K562 (cell line): ENCODE measurements at places on chromosomes 13 and 19. TPM values are rescaled to one million over a fixed set of nuclear protein-coding genes. Genes with fewer than 3 reads are reported as not detected.

ZNF441 gene
- 5.6 and 5.7 TPM in 2 replicates for total RNA-seq

MEF2B gene
- 0.72 and 1.9 TPM in 2 replicates for total RNA-seq

PGLYRP2 gene
- total RNA-seq = not detected in 2 replicates

C19orf25 gene
- 68.3 and 73.1 TPM in 2 replicates for total RNA-seq

ZNF677 gene
- 1.5 and 2.1 TPM in 2 replicates for total RNA-seq

SRRM5 gene
- 0.11 and 0.18 TPM in 2 replicates for total RNA-seq

PNMA8C gene
- total RNA-seq = 0.04 TPM in 1 of 2 replicates, not detected in the other

GIPC1 gene
- total RNA-seq = 49.7 and 51.7 TPM in 2 replicates

SIGLEC5 gene
- not detected in 2 replicates for total RNA-seq

NAPSA gene
- total RNA-seq = 1.9 and 2.3 TPM in 2 replicates

TJP3 gene
- 0.92 and 2.4 TPM in 2 replicates for total RNA-seq

SPRED3 gene
- total RNA-seq = 0.81 and 0.95 TPM in 2 replicates

C19orf18 gene
- total RNA-seq = not detected in 2 replicates

- DNase-seq = no peak
Observed at GRCh38 chr13:75769141-75769905, 133.2 kb downstream of the LMO7 start.

DNA sequence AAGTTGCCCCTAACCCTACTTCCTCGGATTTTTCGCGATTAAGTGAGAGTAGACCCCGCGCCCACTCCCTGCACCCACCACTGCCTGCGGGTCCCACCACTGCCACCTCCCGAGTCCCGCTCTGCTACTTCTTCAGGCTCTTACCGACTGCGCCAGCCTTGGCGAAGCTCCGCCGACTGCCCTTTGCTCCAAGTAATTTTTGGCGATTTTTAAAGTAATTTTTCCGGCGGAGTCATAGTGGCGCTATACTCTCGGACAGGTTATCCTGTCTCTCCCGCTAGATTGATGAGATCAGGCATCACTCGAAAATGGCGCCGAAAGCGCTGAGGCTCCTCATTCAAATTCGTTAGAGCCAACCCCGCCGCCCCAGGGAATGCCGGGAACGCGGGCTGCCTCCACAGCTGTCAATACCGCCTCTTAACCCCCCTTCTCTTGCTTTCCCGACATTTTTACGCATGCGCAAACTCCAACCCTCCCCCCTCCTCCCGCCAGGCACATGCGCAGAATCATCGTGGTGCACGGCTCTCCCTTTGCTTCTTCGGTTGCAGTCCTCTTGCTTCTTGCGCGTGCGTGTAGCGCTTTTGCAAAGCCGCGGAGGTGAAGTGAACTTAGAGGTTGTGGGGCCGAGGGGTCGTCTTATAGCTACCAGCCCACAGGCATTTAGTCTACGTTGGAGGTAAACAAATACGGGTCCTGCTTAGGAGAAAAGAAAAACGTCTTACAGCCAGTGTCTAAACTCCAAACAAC is 66.6 kb downstream of the KCNRG start:
- peak; percentile 94 for DNase-seq

- no peak for DNase-seq
Observed at GRCh38 chr13:105634059-105634458, 901.4 kb downstream of the EFNB2 start.

DNA sequence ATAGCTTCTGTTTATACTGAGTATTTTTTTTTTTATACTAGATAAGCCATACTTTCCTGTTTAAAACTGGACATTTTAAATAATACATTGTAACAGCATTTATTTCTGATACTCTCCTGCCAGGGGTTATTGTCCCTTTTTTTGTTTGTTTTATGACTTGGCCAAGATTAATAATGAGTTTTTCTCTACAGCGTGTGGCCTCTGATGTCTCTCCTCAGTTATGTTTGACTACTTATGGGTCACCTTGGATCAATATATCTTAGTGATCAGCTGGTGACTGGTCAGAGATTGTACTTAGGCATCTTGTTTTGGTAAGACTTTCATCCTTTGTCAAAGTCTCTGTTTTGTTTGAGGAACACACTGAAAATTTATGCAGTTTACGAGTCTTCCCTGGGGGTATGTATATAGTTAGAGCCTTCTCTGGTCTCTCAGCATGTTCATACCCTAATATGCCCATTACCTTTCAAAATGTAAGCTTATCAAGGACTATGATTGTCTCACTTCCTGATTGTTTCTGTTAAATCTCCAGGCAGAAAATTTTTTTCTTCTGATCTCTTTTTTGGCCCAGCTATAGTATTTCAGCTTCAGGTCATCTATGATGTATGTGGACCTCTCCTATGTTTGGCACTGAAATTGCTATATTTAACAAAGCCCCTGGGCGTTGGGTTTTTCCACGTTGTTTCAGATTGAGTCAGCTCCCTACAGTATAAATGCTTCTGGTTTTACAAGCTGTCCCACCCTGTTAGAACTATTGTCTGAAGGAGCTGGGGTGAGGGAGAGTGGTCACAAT is 87.9 kb downstream of the URI1 start:
- no peak for DNase-seq

DNA sequence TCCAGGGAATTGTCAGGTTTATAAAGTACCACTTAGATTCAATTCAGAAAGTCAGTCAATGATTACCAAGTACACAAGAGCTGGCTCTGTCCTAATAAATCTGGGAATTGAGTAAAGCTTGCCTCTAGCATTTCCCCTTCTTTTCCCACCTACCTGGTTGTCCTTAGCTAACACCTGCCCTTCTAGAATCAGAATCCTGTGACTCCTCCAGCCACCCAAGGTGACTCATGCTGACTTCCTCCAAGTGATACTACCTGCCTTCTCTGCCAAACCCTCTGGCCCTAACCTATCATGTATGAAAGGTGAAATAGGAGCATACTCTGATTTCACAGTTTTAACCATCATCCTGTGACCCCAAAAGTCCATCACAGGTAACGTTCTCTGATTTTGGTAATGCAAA is 151.2 kb downstream of the DIAPH3 start:
- no peak for DNase-seq

- DNase-seq = no peak
Observed at GRCh38 chr13:40662866-40663265, 3.6 kb downstream of the FOXO1 start.

DNA sequence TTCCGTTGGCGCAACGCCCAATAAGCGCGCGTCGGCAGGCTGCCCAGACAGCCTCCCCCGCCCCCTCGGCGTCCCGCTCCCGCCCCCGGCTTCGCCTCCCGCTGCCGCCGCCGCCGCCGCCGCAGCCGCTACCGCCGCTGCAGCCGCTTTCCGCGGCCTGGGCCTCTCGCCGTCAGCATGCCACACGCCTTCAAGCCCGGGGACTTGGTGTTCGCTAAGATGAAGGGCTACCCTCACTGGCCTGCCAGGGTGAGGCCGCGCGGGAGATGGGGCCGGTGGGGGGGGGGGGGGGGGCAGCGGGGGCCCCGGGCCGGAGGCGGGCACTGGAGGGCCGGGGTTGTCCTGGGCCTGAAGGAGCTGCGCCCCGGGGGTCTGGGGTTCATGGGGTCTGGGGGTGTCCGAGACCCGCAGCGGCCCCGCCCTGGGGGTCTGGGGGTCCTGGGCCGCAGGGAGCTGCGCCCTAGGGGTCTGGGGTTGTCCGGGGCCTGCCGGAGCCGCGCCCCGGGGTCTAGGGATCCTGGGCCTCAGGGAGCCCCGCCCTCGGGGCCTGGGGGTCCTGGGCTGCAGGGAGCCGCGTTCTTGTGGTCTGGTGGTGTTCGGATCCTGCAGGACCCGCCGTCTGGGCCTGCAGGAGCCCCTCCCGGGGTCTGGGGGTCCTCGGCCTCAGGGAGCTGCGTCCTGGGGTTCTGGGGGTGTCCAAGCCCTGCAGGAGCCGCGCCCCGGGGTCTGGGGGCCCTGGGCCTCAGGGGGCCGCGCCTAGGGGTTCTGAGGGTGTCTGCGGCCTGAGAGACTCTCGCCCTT is at the start of gene HDGFL2:
HDGFL2 (plus strand) TSS at position 124 of the 801 bp plus-strand sequence; CDS start at position 178, 54 bp downstream.
- no peak for DNase-seq

DNA sequence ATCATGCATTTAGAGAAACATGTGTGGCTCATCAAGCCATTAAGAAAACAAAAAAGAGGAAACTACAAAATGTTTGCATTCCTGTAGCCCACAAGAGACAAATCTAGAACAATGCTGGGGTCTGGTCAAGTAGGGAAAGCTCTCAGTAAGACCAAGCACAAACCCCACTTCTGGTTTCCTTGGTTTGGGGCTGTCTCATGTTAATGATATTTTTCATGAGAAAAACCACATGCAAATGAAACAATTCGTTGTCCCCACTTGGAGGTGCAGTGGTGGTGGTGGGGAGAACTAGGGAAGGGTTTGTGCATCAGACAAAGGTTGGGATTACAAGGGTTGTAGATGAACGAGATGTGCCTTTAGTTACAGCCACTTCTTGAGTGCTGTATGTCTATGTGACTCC is 7.0 kb upstream of the RB1 start:
- DNase-seq = no peak

GRCh38 chr13:40582531-40582930 is 83.9 kb downstream of the FOXO1 start:
- no peak for DNase-seq

DNA sequence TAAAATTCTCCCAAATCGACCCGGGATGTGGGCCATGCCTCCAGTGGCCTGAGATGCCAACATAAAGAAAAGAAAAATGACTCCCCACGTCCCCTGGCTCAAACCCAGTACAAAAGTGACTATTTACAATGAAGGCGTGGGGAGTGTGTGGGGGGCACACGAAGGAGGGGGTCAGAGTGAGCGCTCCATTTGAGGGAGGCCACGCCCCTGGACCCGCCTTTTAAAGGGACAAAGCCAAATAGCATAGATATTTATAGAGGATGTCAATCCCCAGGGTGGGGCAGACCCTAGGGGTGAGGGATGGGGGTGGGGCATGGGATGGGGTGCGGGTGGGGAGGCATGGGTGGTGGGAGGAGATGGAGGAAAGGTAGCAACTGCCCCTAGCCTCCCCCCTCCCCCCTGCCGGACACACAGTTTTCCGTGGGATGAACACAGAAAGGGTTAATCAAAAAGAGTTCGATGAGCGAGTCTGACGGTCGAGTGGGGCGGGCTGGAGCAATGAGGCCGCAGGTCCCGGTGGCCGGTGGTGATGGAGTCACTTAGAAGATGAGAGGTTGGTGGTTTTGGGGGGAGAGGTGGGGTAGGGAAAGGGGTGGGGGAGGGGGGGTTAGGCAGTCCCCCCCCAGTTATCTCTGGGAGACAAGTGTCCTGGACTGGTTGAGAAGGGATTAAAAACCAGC is 20.1 kb upstream of the NANOS2 start:
- peak; percentile 44 for DNase-seq

GRCh38 chr13:33639158-33639557 is 178.8 kb upstream of the RFC3 start:
- DNase-seq = no peak

- no peak for DNase-seq
Observed at GRCh38 chr13:110555601-110556223, 5.8 kb downstream of the RAB20 start.

GRCh38 chr13:111475488-111475887 is 155.0 kb downstream of the TEX29 start:
- no peak for DNase-seq

GRCh38 chr13:40985381-40986100 is 33.6 kb downstream of the ELF1 start:
- no peak for DNase-seq

DNA sequence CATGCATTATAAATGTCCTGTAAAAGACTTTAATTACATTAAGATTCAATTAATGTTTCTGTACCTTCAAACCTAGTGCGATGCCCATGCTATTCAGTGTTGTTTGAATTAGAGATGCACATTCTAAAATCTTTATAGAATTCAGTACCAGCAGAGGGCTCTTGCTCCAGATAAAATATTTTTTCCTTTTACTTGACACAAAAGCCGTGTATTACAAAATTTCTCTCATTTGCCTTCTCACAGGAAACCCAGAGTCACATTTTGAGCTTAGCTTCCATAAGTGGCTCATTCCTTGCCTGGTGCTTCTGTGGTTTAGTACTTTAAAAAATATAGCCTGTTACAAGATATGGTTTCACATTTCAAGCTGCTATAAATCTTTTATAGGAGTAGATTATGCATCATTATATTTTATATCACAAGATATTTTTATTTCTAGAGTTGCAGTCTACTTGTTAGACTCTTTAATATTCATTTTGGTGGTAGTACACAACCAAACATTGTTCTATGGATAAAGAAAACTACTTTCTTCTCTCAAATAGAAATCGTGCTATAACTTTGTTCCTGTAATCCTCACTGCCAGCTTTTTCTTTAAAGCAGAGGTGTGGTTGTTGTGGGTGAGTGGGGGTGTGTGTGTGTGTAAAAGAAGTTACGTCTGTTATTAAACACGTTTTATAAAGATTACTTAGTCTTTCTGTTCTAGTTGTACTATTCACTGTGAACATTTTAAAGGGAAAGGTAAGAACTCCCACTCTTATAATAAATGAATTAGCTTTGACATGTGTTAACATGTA is 101.4 kb downstream of the RNF17 start:
- DNase-seq = no peak

DNA sequence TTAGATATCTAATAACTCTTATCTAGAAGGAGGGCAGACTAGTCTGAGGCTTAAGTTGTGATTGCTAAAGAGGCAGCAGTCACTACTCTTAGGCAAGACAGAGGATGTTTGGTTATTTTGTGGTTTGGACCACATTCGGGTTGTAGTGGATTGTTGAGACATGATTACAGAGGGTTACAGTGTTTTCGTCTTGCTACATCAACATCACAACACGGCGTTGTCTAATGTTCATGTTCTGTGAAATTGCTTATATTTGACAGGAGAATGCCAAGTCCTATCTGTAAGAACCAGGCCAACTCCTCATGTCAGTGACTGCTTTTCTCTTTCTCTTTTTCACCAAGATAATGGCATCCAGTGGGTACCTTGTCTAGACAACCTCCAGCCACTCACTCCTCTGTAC is 16.8 kb upstream of the TM9SF2 start:
- no peak for DNase-seq

- no peak for DNase-seq
Observed at GRCh38 chr19:11279505-11280236, 16.3 kb upstream of the TSPAN16 start.

DNA sequence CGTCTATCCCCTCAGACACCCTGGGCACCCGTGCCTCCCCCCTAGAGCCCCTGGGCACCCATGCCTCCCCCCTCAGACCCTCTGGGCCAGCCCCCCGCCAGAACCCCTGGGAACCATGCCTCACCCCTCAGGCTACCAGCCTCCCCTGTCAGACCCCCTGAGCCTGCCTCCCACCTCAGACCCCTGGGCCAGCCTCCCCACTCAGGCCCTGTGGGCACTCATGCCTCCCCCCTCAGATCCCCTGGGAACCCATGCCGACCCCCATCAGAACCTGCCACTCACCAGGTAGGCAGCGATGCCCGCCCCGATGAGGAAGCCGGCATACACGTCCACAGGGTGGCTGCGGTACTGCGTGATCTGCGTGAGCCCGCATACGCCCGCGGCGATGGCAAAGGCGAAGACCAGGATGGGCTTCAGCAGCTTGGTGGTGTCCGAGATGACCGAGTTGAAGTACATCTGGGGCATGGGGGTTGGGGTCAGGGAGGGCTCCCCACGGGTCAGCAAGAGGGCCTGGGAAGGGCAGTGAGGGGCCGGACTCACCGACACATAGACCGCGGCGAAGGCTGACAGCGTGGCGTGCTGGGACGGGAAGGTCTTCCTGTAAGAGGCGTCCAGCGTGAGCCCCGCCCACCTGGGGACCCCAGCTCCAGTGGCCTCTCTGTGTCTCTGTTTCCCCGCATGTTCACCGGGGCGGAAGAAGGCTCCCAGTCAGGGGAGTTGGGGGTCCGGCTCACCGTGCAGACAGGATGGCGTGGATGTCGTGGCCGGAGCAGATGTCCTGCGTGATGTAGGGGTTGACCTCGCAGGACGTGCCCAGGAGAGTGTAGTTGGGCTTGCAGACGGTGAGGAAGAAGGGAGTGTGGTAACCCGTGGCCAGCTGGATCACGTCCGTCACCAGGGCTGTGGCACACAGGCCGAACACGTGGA is 7.3 kb downstream of the PLPPR3 start:
- no peak for DNase-seq

- no peak for DNase-seq
Observed at GRCh38 chr13:46124531-46124966, 19.7 kb upstream of the CPB2 start.
